ENCODE measurements at places on chromosomes 11 and 22.

DNA sequence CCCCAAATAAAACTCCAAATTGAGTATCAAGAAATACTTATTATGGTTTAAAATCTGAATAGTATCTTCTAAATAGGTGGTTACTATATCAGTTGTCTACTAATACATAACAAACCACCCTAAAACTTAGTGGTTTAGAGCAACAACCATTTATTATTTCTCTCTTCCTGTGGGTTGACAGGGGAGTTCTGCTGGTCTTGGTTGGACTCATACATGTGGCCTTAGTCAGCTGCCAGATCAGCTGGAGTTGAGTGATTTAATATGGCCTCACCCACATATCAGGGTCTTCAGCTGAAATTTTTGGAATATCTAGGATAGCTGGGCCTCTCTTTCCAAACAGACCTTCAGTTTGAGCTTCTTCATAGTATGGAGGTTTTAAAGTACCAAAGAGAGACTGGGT, 34.5 kb downstream of the C11orf65 start:
- no peak for DNase-seq

GRCh38 chr22:42437488-42438292, 5.5 kb upstream of the NFAM1 start:
- DNase-seq = peak; percentile 76

DNA sequence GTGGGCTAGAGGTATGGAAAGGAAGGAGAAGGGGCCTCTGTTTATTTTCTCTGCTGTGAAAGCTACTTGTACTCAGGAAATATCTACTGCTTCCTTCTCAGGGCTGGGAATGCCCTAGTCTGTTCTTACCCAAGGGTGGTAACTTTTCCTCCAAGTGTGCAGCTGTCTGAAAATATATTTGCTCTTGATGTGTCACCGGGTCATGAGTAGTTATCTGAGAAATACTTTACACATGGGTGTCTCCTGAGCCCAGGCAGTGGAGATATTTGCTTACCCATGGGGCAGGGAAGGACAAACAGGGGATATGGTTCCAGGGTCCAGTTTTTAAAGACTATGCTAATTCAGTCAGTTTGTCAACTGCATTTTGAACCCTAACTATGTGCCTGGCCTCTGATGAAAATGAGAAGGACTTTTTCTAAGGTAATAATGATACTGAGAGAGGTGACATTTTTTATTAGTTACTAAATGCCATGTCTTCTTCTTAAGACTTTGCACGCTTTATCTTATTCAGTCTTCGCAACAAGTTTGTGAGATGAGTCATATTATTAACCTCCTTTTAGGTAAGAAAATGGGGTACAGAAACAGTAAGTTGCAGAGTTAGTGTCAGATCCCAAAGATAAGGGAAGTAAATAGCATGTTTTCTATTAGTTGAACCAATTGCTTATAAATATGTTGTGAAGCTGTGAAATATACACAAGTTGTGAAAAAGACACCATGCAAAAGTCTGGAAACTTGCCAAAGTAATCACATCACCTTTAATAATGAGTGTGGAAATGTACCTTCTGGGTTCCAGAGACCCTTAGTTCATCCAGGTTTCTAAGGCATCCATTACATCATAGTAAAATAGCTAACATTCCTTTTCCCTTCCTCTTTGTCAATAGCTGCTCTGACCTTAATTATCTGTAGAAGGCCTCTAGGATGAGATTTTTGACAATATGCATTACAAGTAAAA, 22.9 kb downstream of the SYTL2 start:
- DNase-seq = no peak

DNA sequence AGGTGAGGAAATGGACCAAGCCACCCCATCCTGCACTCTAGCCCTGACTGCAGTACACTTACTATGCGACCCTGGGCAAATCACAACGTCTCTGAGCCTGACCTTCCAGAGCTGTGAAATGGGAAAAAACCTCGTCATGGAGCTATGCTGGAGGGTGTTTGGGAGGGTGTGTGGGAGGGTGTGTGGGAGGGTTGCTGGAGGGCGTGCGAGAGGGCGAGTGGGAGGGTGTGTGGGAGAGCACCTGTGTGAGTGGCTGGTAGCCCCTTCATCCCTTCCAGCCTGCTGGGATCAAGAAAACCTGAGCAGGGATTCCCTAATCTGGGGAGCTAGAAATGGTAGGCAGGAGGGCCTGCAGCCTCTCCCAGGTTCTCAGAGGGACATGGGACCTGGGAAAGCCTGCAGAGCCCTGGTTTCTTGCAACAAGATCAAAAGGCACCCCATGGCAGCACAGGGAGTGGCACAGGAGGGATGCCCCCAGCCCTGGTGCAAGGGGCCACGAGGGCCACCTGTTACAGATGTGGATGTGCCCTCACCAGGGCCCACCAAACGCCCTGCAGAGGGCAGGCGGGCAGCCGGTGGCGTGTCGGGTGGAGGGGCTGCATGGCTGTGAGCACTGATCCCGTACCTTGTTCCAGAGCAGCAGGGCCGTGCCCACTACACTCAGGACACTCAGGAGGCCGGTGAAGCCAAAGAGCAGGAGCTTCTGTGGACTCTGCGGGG, 23.2 kb downstream of the NFAM1 start:
- DNase-seq = no peak

- no peak for DNase-seq
These were observed 2.3 kb downstream of the GAB2 start for GRCh38 chr11:78415338-78415737.

GRCh38 chr11:101866619-101867491, 48.0 kb upstream of the CEP126 start:
- DNase-seq = no peak

DNA sequence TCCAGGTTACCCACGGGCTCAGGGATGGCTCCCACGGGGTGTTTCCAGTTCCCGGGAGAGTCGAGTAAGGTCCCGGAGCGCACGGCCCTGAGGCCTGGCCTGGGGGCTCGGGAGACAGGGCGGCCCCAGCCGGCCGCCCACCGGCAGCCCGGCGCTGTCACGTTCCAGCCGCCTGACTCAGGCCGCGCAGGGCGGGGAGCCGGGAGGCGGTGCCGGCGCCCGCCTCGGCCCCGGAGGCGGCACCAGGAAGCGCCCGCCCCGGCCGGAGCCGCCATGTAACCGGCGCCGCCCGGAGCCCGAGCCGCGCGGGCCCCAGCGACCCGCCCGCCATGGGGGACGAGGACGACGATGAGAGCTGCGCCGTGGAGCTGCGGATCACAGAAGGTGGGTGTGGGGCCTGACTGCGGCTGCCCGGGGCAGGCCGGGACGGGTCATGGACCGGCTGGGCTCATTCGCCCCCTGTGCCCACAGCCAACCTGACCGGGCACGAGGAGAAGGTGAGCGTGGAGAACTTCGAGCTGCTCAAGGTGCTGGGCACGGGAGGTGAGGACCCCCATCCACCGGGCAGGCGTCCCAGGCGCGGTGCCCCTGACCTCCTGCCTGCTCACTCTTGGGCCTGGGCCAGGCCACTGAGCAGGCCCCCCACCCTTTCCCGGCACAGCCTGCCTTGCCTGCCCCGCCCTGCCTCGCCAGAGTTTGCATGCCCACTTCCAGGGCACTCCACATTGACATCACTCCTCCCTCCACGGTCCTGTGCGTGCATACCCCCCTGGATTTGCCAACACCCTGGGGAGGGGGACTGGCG, at the start of gene RPS6KA4:
Gene RPS6KA4 (plus strand): TSS at position 256 of the 805 bp plus-strand sequence. CDS start 74 bp downstream, at position 330.
- DNase-seq = peak; percentile 41

GRCh38 chr11:68938816-68939582, 35.3 kb downstream of the IGHMBP2 start:
- no peak for DNase-seq

DNA sequence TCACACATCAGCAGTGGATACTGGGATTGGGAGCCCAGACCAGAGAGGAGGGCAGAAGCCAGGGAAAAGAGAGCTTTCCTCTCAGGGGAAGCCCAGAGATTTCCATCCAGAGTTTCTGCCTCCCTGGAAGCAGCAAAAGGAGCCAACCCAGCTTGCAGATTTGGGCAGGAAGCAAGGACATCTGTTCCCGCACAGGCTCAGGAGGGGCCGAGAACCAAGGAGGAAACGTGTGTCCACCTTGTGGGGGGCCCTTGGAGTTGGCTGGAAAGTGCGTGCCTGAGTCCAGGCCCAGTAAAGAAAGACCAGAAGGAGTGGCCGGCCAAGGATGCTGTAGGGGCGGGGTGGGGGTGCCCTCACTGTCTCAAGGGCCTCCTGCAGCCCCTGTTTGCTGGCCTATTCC, 6.0 kb upstream of the NPTXR start:
- no peak for DNase-seq

- DNase-seq = no peak
These were observed 55.0 kb downstream of the MICAL2 start for GRCh38 chr11:12165237-12165875.

DNA sequence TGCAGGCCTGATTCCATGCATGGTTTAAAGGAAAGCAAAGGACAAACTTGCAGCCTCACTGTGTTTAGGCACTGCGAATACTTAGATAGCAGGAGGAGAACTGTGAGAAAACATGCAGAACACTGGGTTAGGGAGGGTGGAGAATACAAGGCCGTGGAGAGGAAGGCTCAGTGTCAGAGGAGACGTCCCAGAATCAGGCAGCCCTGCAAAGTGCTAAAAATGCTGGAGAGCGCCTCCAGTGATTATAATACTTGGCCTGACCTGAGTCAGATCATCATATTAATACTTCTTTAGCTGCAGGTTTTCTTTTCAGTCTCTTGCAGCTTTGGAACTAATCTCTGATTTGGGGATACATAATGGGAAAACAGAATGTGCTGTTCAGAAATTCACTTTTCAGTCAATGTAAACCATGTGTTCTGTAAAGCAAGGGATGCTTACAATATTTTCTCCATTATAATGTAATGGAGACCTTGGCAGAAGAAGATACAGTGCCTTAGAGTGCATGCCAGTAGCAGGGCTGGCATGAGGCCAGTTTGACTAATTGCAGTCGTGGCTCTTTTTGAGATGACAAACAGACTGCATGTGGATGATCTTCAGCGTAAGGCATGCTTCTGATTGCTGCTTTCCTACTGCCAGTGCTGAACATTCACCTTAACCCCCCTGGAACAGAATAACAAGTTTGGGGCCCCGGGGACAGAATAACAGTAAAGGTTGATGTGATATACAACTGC, 16.8 kb downstream of the EXT2 start:
- DNase-seq = no peak
